Pancreas (tissue), 10 donors: ENCODE measurements at places on chromosomes 12 and 14. TPM values are rescaled to one million over a fixed set of nuclear protein-coding genes. Genes with fewer than 3 reads are reported as not detected.
A peak's percentile ranks its signal among the peaks of the same experiment; 100 is the strongest.

Gene C12orf60
- total RNA-seq = 1.0 TPM

Gene SERPINA9
- total RNA-seq = not detected

Gene RERGL
- total RNA-seq = 0.67 TPM

- no peak overlapping the region for H3K4me3 ChIP-seq
- no peaks in the 10 kb centered on the region for H3K36me3 ChIP-seq
- H3K27ac ChIP-seq = no peak overlapping the region
- no peak for DNase-seq
- H3K27me3 ChIP-seq = no peaks in the 10 kb centered on the region
Measured at GRCh38 chr14:38255408-38255672, 553 bp downstream of the CLEC14A start.

GRCh38 chr12:91127751-91128150 lies 16.5 kb upstream of the LUM start:
- no peaks in the 10 kb centered on the region for H3K36me3 ChIP-seq
- H3K27me3 ChIP-seq = no peaks in the 10 kb centered on the region
- H3K4me3 ChIP-seq = no peak overlapping the region
- H3K4me1 ChIP-seq = no peaks in the 10 kb centered on the region
- H3K27ac ChIP-seq = no peak overlapping the region

- no peaks in the 10 kb centered on the region for H3K36me3 ChIP-seq
- DNase-seq = peak; percentile 62
- H3K4me1 ChIP-seq = peaks cover 12% of the 10 kb centered on the region
- H3K27ac ChIP-seq = peak overlapping the region; percentile 69
- H3K4me3 ChIP-seq = peak overlapping the region; percentile 49
- H3K27me3 ChIP-seq = no peaks in the 10 kb centered on the region
Measured at GRCh38 chr12:69330475-69331473, 17.4 kb upstream of the LYZ start.

GRCh38 chr14:54177019-54177418 lies 219.8 kb upstream of the CDKN3 start:
- no peaks in the 10 kb centered on the region for H3K4me1 ChIP-seq
- H3K27ac ChIP-seq = no peak overlapping the region
- no peaks in the 10 kb centered on the region for H3K36me3 ChIP-seq
- H3K4me3 ChIP-seq = no peak overlapping the region
- no peak for DNase-seq

- no peaks in the 10 kb centered on the region for H3K36me3 ChIP-seq
- DNase-seq = no peak
- no peak overlapping the region for H3K27ac ChIP-seq
Measured at GRCh38 chr14:79197516-79197915, 1013.8 kb downstream of the DIO2 start.

- DNase-seq = no peak
- no peaks in the 10 kb centered on the region for H3K27me3 ChIP-seq
- no peak overlapping the region for H3K4me3 ChIP-seq
- H3K4me1 ChIP-seq = no peaks in the 10 kb centered on the region
- no peaks in the 10 kb centered on the region for H3K36me3 ChIP-seq
- H3K27ac ChIP-seq = no peak overlapping the region
Measured at GRCh38 chr12:77998236-77998786, 167.6 kb downstream of the NAV3 start.

DNA sequence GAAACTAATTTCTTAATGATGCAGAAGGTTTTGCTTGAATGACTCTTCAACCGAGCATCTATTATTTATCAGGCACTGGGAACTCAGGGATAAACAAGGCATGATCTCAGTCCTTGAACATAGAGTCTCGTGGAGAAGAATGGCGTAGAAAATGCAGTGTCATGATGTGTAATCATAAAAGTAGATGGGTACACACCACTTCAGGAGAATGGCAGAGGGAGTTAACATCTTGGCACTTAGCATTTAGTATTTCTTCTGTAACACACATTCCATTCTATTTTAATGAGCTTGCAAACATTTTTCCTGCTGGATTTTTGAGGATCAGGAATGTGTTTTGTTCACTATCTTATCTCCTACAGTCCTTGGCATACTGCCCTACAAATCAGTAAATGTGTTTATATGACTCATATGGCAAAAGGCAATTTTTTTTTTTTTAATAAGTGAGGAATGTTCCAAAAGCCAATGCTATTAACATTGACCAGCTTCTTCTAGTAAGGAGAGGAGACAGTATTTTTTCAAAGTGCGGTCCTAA lies 3.8 kb downstream of the TXNRD1 start:
- peak overlapping the region; percentile 38 for H3K27ac ChIP-seq
- DNase-seq = no peak
- H3K4me1 ChIP-seq = peaks cover 8% of the 10 kb centered on the region
- H3K4me3 ChIP-seq = no peak overlapping the region

DNA sequence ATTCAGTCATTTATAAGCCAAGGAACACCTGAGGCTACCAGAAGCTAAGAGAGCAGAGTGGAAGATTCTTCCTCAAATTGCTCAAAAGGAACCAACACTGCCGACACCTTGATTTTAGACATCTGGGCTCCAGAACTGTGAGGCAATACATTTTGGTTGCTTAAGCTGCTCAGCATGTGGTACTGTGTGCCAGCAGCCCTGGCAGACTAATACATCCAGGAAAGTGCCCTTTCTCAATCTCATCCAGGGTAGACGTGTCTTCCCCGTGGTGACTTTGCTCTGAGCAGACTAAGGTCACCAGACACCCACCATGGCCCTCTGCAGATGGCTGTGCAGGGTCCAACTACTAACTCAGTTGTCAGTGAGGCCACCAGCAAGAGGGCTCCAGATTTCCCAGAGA lies 122.8 kb downstream of the VRK1 start:
- no peaks in the 10 kb centered on the region for H3K27me3 ChIP-seq
- no peaks in the 10 kb centered on the region for H3K36me3 ChIP-seq
- H3K4me3 ChIP-seq = no peak overlapping the region
- H3K27ac ChIP-seq = no peak overlapping the region
- DNase-seq = no peak
